ENCODE measurements at places on chromosomes 1 and 21.

- DNase-seq: no peak
Observed at GRCh38 chr1:2835650-2836159, 34.2 kb upstream of the TTC34 start.

- peak; percentile 43 for DNase-seq
Observed at GRCh38 chr1:93394514-93394913, 48.8 kb downstream of the DR1 start.

- DNase-seq: no peak
Observed at GRCh38 chr21:33940881-33941245, 25.3 kb upstream of the ATP5PO start.

DNA sequence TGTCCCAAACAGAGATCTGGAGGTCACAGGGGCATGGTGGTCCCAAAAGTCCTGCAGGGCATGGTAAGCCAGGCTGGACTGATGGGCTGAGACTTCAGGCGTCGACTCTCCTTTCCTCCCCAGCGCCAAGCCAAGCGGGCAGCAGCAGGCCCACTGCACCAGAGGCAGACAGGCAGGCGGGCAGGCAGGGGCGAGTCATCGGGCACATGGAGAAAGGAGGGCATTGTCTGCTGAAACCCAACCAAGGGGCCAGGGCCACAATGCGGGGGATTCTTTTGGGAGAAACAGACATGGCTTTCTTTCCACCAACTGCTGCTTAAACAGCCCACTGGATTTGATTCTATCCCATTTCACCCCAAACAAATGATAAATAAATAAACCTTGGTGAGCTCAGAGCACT, 46.2 kb downstream of the TRABD2B start:
- DNase-seq: no peak

DNA sequence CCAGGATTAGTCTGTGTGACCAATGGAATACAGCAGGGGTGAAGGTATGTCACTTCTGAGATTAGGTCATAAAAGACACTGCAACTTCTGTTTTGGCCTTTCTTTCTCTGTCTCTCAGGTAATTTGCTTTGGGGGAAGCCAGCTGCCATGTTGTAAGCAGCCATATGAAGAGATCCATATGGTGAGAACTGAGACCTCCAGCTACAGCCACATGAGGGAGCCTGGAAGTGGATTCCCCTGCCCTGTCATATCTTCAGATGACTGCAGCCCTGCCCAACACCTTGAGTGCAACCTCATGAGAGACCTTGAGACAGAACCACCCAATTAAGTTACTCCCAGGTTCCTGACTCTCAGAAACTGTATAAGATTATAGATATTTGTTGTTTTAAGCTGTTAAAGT, 70.1 kb upstream of the ESRRG start:
- no peak for DNase-seq

GRCh38 chr1:71498542-71498941, 417.7 kb upstream of the ZRANB2 start:
- no peak for DNase-seq

DNA sequence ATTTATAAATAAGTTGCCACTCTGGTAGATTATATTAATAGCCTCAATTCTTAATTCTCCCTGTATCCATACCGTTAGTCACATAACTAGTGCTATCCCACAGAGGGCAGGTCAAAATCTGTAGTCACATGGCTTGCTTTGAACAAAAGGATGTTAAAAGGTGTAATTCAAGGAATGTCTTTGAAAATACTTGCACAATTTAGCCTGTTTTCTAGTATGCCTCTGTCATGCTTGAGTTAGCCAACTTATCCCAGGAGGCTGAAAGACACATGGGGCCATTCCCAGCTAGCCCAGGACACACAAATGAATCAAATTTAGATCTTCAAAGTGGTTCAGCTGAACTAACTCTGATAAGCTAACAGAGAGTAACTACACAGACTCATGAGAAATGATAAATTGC, 758.5 kb upstream of the NEGR1 start:
- DNase-seq: no peak

GRCh38 chr1:168467452-168467851, 76.3 kb downstream of the XCL2 start:
- DNase-seq: no peak

DNA sequence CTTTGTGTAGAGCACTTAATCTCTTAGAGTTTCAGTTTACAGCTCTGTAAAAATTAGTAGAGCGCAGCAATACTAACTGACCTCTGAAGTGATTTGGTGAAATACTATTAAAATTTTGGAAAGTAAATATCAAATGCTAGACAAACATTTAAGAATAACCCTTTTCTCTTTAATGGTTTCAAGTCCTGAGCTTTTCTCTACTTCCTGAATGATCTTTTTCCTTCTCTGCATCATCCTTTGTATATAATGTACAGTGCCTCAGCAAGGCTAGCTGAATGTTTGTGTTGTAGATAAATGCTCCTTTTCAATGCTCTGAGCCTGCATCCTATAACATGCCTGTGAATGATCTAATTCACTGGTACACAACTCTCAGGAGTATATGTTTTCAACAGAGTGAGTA, 272.9 kb downstream of the ADGRL2 start:
- no peak for DNase-seq

DNA sequence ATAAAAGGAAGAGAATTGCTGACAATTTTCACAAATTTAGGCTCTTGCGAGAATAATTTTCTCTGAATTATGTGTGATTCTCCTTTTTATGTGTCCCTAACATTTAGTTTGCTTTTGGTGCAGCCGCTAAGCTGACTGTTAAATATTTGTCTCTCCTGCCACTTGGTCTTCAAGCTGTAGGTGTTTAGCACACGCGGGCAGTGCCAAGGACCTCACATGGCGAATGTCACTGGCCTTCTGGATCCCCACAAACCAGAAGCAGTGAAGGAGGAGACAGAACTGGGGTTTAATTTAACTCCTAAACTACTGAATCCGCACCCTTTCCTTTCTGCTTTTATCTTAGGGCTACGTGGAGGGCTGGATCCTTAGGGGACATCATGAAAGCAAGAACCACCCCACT, 120.0 kb downstream of the KAZN start:
- DNase-seq: no peak

GRCh38 chr1:4797016-4797410, 142.6 kb downstream of the AJAP1 start:
- no peak for DNase-seq

DNA sequence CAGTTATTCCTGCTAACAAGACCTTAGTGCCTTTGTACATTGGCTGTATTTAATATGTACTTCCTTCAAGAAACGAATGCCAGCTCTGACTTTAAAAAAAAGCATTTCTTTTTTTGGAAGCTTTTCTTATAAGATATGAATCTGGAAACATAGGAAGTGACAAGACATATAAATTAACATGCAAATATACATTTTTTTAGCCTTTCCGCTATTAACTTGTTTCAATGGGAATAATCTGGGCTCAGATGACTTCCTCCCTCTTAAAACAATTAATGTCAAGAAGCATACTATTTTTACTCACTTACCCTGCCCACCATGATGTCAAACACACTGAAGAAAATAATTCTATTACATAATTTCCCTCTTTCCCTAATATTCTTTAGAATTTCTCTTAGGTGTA, 1.4 kb downstream of the DENND1B start:
- peak; percentile 13 for DNase-seq

DNA sequence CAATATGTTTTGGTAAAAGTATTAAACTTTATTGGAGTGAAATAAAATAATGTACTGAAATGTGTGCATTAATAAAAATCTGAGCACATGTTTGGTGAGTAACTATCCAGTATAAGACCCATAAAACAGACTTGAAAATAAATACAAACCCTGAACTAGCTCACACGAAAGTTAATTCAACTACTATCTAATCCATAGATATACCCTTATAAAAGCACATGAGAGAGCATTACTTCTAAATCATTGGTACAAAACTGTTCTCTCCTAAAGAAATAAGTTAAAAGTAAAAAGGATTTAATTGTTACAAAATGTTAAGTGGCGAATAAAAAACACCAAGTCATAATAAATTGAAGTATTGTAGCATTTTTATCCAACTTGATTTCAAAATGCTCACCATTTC, 295.6 kb downstream of the PTPRC start:
- DNase-seq: no peak

DNA sequence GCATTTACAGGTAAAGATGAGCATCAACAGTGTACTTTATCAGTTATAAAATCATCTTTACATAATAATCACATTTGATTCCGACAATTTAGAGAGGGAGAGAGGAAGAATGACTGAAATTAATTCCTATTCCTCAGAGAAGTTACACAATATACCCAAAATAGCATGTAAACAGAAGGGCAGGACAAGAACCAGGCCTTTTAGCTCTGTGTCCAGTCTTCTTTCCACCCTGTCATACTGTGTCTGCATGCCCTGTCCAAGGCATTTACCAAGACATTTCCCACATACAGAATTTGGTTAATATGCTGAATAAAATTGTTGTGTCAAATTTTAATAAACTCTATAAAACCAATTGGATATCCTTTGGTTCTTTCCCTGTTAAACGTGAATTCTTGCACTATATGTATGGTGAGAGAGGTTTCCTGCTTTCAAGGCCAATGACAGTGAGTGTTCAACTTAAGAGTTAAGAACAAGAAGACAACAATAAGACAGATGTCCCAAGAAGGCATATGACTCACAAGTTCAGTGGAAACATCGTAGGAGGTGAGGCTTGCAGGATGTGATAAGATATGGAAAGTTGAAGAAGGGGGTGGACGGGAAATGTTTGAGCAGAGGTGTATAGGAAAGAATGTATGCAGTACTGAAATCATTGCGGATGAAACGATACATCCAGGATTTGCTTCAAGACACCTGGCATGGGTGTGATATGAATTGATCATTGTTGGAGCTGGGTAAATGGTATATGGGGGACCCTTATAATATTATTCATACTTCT, 20.8 kb downstream of the LRRC8B start:
- peak; percentile 21 for DNase-seq

All from GM23248 (cell line).